ENCODE measurements at places on chromosomes 5 and 9.

DNA sequence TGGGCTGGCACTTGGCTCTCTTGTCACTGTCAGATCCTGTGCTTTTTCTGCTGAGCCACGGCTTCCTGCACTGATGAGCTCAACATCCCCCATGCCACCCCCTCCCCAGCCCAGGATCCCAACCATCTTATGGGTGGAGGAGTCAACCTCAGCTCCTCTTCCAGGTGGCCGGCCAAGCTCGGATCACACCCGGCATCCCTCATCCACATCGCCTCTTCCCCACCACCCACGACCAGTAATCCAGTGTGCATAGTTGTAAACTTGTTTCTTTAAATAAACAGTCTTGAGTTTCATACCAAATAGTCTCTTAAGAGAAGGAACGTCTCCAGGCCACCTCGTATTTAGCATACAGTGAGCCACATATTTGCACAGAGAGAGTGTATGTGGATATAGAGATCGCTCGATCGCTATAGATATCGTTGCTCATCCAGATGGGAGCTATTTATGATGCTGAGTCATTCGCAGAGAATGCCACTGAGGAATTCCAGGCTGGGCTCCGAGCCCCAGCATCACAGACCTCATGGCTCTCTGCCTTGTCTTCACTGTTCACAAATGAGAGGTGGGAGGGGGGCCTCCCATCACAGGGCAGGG is 61.8 kb upstream of the CPLX2 start:
- DNase-seq, result no peak

DNA sequence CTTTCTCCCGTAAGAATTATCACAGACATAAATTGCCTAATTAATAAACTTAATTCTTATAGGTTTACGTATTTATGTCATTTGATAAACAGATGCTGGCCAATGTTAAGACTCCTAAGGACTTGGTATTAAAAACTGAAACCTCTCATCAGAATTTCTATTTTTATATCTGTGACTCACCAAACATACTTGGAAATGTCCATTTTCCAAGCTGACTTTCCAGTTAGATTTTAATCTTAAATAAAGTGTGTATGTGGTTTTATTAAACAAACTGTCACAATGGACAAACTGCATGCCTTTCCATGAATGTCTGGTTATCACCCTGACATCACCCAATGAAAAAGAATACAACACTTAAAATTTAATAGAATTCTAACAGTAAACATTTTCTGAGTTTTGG is 12.6 kb upstream of the COL23A1 start:
- DNase-seq, result no peak

GRCh38 chr9:133583111-133583510 is 26.1 kb downstream of the FAM163B start:
- DNase-seq, result no peak

GRCh38 chr9:98883276-98883675 is 60.4 kb upstream of the COL15A1 start:
- DNase-seq, result no peak

DNA sequence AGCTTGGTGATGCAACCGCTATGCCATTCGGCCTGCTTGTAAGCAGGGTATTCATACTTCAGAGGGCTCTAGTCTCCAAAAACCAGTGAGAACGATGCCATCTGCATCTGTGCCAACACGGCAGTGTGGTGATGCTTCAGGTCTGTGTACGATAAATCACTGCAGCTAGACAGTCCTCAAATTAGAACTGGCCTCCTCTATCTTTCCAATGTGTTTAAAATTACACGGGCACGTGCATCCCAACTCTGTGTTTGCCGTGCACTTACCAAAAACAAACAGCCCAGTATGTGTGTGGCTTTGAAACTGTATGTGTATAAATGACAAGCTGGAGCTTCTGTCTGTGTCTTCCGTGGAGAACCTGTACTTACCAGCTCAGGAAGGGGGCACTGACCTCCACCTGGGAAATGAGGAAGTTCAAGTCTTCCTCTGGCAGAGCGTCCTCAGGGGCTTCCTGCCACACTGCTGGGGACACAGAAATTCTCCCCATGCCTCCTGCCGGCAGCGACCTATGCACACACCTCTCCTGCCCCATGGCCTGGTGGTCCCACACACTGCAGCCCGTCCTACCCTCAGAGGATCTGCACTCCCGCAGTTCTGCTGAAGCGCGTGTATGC is 12.3 kb downstream of the MED10 start:
- DNase-seq, result no peak

GRCh38 chr9:93576258-93577077 is at the start of gene PHF2:
TSS of gene PHF2 (plus strand) at chr9:93576584. CDS start at chr9:93576774, 190 bp downstream.
- peak; percentile 23 for DNase-seq

GRCh38 chr5:9059920-9060691 is 485.8 kb downstream of the SEMA5A start:
- DNase-seq, result no peak

DNA sequence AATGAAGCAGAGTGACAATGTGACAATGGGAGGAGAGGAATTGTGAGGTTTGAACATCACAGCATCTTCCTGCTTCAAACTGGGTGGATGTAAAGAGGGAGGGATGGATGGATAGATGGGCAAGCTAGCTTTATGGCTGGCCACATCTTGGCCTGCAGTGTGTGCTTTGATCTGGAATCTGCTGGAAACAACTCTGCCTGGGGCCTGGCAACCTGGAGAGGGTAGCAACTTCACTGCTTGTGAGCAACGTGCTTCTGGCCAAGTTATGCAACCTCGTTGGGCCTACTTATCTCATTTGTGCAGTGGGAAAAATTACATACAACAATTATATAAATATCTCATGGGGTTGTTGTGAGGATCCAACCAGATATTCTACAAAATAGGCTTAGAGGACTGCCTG is 5.3 kb downstream of the IL9 start:
- no peak for DNase-seq

GRCh38 chr9:133715295-133715865 is 22.8 kb downstream of the SARDH start:
- DNase-seq, result no peak

- DNase-seq, result no peak
Observed at GRCh38 chr5:103441523-103441922, 121.1 kb downstream of the NUDT12 start.

GRCh38 chr5:178234121-178234749 is 1.6 kb upstream of the PHYKPL start:
- no peak for DNase-seq

- no peak for DNase-seq
Observed at GRCh38 chr5:53926026-53926425, 365.6 kb downstream of the NDUFS4 start.

DNA sequence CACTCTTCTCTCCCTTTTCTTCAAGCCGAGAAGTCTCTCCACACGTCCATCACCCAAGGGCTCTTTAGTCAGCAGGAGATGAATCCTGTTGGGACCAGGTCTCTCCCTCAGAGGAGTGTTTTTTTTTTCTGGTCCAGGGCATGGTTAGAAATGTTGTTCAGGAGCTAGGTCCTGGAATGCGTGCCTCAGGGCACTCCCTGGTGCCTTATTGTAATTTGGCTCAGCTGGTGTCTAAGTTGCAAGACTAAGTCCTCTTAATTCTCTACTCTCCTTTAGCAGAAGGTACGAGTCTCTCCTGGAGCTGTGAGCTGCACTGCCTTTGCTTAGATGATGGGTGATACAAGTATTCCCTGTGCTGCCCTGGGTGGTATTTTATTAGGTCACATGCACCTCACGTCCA is 111.9 kb downstream of the CNTLN start:
- no peak for DNase-seq

Data from activated CD4-positive, alpha-beta T cell treated with anti-CD3 and anti-CD28 coated beads, Interleukin-2, amount 50 U/mL, for 48 hours (primary cell).